CD4-positive, alpha-beta T cell (primary cell): ENCODE measurements at places on chromosomes 7 and 10.

DNA sequence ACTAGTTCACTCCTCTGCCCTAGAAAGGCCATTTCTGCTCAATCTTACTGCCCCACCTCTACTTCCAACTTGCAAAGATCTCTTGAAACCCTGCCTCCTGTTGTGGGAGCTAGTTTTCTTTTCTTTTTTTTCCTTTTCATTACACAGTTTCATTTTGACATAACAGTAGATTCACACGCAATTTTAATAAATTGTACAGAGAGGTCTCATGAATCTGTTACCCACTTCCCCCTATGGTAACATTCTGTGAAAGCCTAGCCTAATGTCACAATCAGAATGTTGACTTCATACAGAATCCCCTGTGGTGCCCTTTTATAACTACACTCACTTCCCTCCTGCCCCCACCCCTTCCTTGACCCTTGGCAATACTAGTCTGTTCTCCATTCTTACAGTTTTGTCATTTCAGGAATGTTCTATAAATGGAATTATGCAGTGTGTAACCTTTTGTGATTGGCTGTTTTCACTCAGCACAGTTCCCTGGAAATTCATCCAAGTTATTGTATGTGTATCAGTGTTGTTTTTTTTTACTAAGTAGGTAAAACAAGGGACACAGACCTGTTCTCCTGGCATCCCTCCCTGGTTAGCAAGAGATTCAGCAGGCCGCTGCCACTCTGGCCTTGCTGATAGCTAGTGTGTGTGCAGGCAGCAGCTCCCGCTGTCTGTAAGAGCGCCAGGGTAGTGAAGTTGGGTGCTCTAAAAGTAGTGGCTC is 21.5 kb downstream of the CHST3 start:
- DNase-seq = no peak

DNA sequence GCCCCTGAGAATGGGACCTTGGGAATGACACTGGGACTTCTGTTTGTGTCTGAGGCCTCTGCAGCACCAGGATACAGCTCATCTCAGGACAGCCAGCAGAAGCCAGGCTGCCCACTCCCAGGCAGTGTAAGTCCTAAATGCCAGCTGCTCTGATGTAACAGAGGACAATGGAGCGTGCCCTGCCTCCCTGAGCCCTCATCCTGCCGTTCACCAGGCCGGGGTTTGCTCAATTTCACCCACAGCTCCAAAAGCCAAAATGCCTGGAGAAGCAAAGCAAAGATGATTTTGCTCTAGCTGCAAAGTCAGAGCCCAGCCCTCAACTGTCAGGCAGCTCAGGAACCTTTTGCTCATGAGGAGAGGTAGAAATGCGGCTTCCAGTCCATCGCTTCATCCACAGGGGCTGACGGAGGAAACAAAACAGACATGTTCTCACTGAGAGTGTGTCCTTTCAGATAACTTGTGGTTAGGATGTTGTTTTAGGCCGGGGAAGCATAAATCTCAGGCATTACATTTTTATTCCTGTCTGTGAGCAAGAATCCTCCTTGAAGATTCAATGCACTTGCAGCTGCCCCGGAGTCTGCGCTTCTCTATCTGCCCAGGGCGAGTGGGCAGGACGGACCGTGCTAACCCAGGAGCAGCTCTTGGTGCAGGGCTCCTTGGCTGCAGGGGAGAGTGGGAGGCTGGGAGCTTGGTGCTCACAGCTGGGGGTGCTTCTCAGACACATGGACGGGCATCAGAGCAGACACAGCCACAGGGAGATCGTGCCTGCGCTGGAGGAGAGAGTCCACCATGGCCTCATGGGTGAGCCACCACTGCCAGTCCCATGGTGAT is 83.2 kb upstream of the CHST15 start:
- DNase-seq = no peak

DNA sequence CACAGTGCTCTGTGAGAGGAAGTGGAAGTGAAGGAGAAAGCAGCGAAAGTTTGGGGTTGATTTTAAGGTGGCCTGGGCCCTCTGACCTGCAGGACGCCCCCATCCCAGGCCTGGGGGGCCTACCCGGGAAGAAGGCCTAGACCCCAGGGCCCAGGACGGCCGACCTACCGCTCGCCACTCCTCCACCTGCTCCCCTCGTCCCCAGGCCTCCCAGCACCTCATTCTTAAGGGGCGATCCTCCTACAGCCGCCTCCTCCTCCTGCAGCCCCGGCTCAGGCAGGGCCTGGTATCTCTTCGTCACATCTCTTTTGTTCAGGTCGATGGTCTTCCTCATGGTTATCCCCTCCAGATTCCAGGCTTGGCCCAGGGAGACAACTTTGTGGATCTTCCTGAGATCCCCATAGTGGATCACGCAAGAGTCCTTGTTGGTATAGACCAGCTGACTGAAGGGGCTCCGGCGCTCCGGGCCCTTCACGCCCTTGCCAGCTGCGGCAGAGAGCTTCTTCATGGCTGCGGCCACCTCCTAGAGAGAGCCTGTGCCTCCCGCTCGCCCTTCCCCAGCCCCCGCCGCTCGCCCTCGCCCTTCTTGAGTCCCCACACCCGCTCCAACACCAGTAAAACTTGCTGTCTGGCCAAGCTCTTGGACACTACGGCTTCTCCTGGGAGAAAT is 117.5 kb downstream of the OR13A1 start:
- no peak for DNase-seq

GRCh38 chr7:30451539-30452279 is 26.9 kb downstream of the NOD1 start:
- no peak for DNase-seq

DNA sequence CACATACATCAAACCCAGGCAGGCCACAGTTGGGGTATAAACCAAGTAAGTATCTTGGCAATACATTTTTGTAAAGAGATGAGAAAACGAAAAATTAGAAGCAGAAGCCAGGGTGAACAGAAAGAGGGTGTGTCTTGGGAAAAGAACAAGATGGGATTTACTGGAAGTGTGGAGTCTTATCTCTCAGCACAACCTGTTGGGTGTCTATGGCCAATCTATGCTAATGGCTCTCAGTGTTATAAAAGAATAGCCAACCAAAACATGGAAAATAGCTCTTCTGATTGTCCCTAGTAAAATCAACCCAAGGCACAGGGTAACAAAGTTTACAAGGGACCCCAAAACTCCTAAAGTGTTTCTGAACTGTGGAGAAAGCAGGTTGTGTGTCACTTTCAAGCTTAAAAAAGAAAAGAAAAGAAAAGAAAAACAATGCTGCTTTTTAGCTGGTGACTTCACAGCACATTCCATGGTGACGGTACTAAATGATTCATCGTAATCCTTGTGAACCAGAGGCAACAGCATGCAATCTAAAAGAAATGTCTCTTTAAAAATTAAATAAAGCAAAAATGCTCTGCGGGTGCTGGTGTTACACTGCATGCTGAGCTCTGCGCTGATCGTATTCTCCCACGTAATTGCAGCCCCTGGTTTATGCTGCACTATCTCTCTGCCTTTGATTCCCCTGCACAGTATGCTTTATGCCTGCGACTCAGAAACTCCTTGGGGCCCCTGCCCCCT is 100.8 kb downstream of the C10orf90 start:
- DNase-seq = no peak

- DNase-seq = no peak
These were observed 68.9 kb upstream of the NMT2 start for GRCh38 chr10:15237351-15237750.
